ENCODE measurements at places on chromosomes 3 and 15. TPM values are rescaled to one million over a fixed set of nuclear protein-coding genes. Genes with fewer than 3 reads are reported as not detected.

Gene FOXB1
- polyA plus RNA-seq = not detected

Gene CPNE4
- 0.13 TPM for polyA plus RNA-seq

Gene GABRR3
- polyA plus RNA-seq = not detected

Gene TRAIP
- 2.8 TPM for polyA plus RNA-seq

Gene GPR15
- polyA plus RNA-seq = not detected

Gene HIGD2B
- polyA plus RNA-seq = not detected

Gene C3orf85
- not detected for polyA plus RNA-seq

GRCh38 chr3:3201611-3202010, 22.1 kb upstream of the CRBN start:
- DNase-seq = no peak

GRCh38 chr3:123319760-123320159, 118.0 kb downstream of the SEC22A start:
- DNase-seq = no peak

- no peak for DNase-seq
Observed at GRCh38 chr3:147958754-147959153, 549.6 kb downstream of the ZIC1 start.

DNA sequence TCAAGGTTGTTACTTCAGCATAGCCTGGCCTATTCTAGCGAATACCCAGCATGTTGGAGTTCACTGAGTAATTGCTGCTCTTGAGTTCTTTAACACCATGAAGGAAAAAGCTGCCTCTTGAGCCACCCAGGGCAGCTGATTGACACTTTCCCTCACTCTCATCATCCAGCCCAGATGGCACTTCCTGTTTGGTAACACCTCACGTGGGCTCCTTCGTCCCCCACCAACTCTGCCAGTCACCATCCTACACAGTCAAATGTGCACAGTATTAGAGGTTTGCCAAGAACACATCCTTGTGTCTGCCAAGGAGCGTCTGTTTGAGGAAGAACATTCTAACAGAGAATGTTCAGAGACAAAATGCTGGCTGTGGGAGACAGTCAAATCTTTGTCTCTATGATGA, 266.3 kb downstream of the RPLP1 start:
- no peak for DNase-seq

DNA sequence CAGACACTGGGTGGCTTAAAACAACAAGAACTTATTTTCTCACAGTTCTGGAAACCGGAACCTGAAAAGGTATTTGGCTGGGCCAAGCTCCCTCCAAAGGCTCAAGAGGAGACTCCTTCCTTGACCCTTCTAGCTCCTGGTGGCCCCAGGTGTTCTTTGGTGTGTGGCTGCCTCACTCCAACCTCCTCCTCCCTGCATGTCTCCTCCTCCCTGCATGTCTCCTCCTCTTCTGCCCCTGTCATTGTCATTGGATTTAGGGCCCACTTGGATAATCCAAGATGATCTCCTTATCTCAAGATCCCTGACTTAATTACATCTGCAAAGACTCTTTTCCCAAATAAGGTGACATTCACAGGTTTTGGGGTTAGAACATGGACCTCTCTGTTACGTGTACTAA, 69.8 kb upstream of the MFGE8 start:
- DNase-seq = no peak

DNA sequence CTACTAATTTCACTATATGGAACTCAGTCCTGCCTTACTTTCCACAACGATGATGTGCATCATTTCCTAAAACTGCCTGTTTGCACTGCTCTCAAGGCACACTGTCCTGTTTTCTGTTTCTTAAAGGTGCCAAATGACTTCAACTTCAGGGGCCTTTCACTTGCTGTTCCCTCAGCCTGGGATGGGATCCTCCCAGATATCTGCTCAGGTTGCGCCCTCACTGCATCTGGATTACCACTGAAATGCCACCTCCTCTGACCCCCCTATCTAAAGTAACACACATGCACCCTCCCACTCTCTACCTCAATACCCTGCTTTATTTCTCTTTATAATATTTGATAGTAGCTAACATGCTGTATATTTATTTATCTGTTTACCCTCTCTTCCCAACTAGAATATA, 123.8 kb upstream of the CMC1 start:
- DNase-seq = no peak

DNA sequence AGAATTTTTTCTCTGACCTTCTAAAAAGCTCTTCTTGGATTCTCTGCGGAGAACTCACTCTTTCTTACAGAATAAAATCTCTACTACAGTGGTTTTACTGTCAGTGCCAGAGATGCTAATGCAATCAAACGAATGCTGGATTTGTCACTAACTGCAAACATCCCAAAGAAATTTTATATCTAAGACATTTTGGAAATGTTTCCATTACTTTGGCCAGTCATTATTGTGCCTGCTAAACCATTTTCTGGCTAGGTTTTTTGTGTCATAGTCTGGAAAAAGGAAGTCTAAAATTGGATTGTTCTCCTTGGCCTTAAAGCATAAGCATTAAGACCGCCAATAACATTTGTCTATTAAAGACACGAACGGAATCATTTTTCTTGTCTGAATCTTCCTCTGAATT, 54.0 kb downstream of the PLOD2 start:
- DNase-seq = no peak

DNA sequence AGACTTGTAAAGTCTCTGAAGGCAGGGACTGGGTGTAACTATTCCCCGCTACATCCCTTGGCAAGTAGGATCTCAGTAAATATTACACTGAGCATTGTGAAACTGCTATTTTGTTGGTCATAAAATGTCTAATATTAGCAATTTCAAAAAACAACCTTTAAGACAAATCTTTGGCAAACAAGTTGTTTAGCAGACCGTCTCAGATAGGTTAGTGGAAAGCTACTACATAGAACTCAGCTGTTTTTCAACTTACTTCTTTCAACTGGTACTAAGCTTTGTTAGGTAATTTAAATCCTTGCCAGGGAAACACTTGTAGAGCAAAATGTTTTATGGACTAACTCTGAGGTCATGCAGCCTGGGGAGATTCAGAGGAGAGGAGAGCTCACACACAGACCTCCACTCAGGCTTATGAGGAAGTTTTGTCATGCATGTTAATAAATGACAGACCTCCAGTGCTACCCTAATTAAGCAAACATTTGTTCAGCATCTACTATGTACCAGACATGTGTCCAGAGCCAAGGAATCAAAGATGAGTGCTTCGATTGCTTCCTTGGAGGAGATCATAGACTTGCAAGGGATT, 61.6 kb upstream of the STAC start:
- no peak for DNase-seq

GRCh38 chr3:128473180-128473519, 6.5 kb upstream of the DNAJB8 start:
- DNase-seq = no peak

DNA sequence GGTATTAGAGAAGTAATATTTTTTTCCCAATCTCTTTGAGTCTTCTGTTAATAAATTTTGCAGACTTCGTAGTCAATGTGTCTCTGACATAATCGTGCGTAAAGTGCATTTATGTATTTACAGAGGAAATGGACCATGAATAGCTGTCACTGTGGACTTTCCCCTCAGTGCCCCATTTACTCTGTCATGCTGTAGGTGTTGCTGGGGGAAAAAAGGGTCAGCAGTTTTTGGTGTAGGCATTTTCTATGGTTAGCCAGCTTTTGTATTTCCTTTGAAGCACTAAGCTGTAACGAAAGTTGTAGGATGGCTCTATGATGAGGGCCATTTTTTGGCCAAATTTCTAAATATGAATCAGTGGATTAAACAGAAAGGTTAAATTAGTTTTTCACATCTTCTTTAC, 598.4 kb downstream of the FGF12 start:
- no peak for DNase-seq

DNA sequence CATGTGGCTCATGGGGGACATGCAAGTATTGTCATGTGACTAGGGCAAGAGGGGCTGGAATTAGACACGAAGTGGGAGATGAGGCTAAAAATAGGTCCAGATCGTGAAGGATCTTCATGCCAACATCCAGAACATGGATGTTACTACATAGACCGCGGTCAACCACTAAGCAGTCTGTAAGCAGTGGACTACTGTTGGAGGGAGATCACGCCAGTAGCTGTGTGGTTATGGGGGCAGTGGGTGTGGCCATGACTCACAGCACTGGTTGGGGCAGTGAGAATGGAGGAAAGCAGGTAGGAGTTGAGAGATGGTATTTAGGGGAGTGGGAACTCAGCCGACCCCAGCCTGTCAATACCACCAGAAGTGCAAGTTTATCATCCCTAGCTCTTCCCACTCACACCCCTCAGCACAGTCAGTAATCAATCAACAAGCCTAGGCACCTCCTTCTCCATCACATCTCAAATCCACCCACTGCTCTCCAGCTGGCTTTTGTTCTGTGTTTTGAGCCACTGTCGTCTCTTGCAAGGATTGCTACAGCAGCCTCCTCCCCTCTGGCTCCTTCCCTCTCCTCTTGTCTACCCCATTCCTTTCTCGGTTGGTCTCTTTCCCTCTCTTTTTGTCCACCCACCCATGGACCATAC, 107.2 kb upstream of the ABHD17C start:
- no peak for DNase-seq

DNA sequence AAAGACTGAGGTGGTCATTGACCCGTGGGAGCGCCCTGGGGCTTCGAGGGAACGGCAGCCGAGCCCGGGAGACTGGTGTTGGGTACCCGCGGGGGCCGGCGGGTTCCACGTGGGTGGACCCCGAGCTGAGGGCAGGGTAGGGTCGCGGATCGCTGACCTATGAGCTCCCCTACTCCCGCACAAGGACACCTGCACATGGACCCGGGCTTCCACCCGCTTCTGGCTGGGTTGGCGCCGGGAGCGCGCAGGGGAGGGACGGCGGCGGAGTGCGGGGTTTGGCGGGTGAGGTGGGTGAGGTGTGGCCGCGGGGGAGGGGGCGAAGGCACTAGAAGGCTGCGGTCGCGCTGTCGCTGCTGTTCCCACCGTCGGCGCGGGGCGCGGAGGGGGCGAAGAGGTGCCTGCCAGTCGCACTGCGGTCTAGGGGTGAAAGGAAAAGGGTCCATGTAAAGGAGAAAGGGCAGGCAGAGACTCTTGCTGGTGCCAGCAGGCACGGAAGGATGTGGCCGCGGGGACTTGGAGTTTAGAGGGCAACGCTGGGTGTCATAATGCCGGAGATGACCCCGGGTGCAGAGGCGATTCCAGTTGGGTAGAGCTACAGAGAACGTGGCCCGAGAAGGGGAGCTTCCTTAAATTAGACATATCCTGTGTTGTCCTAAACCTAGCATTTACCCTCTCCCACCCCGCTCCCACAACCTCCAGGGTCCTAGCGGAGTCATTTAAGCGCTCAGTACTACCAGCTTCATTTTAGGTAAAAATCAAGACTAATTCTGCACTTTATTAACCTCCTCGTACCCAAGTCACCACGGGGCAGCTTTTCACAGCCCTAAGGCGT, 245.9 kb upstream of the TOPAZ1 start:
- DNase-seq = no peak

- peak; percentile 7 for DNase-seq
Observed at GRCh38 chr3:13884851-13885703, 5.2 kb upstream of the WNT7A start.

DNA sequence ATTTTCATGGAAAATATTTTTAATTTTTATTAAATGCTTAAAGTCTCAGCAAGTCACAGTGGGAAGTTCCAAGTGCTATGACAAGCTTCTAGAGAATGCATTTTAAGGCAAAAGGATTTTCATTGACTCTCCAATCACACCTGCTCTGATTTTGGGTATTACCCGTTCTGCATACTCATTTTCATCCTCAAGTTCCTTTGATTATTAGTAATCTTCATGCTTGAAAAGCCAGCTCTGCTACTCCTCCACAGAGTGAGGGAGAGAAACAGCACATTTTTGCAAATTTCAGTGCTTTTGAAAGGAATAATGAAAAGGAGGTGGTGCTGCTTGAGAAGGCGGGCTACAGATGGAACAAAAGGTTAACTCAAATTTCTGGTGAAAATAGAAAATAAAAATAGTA, 450.7 kb downstream of the NSUN3 start:
- DNase-seq = no peak

GRCh38 chr3:112734736-112735350, 93.9 kb upstream of the CCDC80 start:
- DNase-seq = no peak

GRCh38 chr3:133274477-133274876, 125.4 kb upstream of the BFSP2 start:
- no peak for DNase-seq

GRCh38 chr3:4736284-4736861, 242.9 kb upstream of the BHLHE40 start:
- DNase-seq = no peak

DNA sequence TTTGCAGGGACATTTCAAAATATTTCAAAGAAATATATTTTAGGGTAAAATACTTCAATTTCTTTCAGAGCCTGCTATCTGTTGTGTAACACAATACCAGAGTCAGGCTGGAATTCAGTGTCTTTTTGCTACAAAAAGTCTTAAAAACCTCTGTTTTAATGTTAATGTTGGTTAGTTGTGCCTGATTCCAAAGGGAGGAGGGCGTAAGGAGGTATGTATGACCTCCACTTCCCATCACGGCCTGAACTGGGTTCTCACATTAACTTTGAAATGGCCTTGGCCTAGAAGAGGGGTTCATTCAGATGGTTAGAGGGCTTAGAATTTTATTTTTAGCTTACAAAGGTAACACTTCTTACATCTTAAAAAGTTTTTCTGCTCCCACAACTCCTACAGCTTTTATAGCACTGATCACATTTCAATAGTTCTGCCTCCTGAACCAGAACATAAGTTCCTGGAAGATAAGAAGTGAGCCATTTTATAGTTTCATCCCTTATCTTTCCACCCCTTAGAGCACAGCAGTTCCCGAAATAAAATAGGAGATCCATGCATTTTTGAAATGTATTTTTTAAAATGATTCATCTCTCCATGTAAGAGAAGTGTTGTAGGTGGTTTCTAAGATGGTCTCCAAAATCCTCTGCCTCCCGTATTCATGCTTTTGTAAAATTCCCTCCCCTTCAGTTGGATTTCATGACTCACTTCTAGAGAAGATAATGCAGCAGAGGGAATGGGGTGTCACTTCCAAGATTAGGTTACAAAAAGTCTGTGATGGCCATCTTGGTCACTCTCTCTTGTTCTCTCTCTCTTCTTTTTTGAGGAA, 543.1 kb upstream of the NECTIN3 start:
- no peak for DNase-seq

GRCh38 chr15:66883284-66883911, 181.4 kb downstream of the SMAD6 start:
- peak; percentile 92 for DNase-seq

GRCh38 chr3:117932441-117932840, 1102.2 kb downstream of the IGSF11 start:
- DNase-seq = no peak

DNA sequence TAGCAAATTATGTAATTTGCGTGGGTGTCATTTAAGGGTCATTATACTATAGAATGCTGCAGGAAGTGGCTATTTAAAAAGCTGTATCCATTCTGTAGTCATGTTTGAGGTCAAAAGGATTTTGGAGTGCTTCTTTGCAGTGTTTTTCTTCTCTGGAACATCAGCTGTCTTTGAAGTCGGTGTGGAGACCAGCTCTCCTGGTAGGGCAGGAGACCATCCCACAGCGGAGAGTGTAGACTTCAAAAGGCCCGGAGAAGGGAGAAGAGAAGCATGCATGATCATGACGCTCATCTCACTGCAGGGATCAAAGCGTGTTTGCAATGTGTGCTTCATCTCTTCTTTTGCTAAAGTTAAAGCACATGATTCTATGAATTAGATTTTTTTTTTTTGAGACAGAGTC, 19.9 kb downstream of the PXK start:
- no peak for DNase-seq
